ENCODE measurements at places on chromosomes 6 and 20.

GRCh38 chr6:156993713-156994112, 216.5 kb downstream of the ARID1B start:
- DNase-seq, result no peak

DNA sequence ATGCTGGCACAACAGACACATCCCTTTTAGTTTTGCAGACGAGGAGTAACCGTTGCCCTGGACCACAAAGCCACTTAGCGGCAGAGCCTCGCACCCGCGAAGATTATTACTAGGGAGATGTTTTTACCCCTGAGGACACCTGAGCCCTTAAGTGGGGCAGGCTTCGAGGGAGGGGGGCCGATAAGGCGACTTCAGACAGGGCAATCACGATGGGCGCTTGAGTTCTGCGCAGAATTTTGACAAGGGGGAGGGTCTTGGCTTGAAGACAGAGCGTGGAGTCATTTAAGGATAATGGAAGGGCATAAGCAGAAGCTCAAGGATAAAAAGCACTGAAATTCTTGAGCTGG, 650 bp upstream of the TTK start:
- no peak for DNase-seq

DNA sequence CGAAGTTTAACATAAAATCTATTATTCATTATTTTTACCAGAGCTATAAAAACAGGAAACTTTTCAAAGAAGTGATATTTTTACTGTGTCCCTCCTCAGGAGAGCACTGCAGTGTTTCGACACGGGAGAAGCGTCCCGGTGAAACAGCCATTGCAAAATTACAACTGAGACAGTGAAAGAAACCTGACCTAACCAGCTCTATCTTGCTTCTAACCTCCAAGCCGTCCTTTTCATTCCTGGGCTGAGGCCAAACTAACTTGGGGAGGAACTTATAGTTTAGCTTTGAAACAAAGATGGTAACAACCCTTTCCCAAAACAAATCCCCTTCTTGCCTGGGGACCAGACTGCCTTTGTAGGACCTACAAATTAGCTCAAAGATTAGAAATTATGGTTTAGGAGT, 79.2 kb downstream of the WDR27 start:
- DNase-seq, result no peak

DNA sequence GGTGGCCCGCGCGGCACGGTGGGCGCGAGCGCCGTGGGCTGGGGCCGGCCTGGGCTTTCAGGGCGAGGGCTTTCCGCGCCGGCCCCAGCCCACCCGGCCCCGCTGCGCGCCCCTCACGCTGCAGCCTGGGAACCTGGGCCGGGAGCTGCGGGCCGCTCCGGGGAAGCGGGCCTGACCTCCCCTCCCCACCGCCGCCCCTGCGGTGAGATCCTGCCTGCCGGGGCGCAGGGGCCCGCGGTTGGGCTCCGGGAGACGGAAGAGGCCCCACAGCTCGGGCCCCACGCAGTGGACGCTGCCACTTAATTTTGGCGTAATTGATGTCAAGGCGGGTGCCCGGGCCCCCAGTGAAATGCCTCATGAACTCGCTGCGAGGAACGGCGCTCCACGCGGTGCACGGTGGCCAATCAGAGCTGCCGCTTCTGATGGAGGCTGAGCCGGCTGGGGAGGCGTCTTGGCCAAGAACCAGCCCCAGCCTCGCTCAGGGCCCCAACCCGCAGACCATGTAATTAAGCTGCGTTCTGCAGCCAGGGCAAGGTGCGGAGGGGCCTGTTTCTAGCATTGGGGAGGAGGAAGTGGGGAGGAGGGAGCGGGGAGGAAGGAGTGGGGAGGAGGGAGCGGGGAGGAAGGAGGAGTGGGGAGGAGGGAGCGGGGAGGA, 96.1 kb upstream of the BHLHE23 start:
- DNase-seq, result peak; percentile 61

DNA sequence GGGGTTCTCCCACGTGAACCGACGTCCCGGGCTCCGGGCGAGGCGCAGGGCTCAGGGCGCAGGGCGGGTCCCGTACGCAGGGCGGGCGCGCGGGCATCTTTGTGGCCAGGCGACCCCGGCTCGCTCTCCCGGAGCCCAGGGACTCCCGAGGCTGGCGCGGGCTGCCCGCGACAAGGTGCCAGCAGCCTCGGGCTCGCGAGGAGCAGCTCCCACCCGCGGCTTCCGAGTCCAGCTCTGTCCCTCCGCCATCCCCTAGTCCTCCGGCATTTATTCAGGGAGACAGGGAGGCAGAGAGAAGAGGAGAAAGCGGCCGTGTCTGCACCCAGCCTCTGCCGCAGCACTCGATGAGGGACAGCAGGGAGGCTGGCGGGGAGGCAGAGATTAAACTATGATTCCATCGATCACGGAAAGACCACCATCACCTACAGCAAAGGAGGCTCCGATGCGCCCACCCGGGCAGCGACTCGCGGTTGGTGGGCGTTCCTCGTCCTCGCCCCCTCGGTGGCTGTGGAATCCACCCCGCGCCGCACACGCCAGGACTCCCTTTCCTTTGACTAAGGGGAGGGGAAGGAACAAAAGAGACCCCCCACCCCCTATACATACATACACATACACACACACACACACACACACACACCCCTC, 1.1 kb downstream of the RGS17 start:
- DNase-seq, result peak; percentile 18

DNA sequence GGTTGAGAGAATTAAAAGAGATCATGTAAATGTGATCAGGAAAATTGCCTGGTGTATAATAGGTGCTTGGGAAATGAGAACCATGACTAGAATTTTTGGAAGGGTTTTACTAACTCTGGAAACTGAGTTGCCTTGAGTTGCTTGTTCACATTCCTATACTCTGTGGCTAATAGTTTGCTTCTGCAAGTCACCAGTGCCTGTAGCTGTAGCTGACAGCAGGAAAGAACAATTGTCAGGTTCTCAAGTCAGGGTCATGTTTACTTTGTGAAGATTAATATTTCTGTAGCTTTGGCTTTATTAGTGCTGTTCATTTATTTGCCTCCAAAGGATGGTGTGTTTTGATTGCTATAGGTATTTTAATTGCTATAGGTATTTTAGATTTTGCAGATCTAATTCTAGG, 86.5 kb downstream of the EYA2 start:
- no peak for DNase-seq

All from AG08395 (cell line).